ENCODE measurements at places on chromosomes 11 and 22. TPM values are rescaled to one million over a fixed set of nuclear protein-coding genes. Genes with fewer than 3 reads are reported as not detected.

DNA sequence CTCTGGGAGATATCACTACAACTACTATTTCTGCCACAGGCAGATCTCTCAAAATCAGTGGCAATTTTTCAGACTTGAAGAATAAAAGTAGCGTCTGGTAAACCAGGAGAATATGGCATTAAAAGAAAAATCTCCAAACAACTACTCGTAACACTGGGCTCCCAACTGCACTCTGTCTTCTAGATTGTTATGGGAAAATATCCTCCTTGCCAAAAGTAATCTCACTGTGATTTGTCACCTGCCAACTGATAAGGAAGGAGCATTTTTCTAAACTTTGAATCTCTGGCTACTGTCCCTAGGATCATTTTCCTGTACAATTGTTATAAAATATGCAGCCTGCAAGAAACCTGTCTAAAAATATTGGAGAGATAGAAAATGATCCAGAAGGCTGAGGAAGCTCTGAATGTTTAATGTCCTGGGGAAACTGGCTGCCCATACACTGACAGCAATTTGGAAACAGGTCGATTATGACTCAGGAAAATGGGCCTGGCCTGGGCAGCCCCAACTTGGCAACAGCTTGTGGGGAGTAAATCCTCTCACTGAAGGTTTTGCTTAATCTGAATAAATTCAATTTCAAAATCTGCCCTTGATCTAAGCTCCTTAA is 90.5 kb upstream of the DBX1 start:
- H3K27ac ChIP-seq, result no peak overlapping the region
- no peaks in the 10 kb centered on the region for H3K36me3 ChIP-seq
- DNase-seq, result no peak
- peaks cover 6% of the 10 kb centered on the region for H3K4me1 ChIP-seq
- H3K4me3 ChIP-seq, result no peak overlapping the region

GRCh38 chr11:19987331-19987801 is 172.9 kb downstream of the DBX1 start:
- peak overlapping the region; percentile 71 for H3K27ac ChIP-seq
- no peak overlapping the region for H3K4me3 ChIP-seq
- H3K4me1 ChIP-seq, result peaks cover 33% of the 10 kb centered on the region
- no peaks in the 10 kb centered on the region for H3K27me3 ChIP-seq

The KCTD14 gene
- total RNA-seq, result 2.6 TPM

- H3K36me3 ChIP-seq, result no peaks in the 10 kb centered on the region
- no peak overlapping the region for H3K4me3 ChIP-seq
- no peak overlapping the region for H3K27ac ChIP-seq
- no peaks in the 10 kb centered on the region for H3K4me1 ChIP-seq
These were observed 137.7 kb downstream of the WT1 start for GRCh38 chr11:32297611-32298011.

DNA sequence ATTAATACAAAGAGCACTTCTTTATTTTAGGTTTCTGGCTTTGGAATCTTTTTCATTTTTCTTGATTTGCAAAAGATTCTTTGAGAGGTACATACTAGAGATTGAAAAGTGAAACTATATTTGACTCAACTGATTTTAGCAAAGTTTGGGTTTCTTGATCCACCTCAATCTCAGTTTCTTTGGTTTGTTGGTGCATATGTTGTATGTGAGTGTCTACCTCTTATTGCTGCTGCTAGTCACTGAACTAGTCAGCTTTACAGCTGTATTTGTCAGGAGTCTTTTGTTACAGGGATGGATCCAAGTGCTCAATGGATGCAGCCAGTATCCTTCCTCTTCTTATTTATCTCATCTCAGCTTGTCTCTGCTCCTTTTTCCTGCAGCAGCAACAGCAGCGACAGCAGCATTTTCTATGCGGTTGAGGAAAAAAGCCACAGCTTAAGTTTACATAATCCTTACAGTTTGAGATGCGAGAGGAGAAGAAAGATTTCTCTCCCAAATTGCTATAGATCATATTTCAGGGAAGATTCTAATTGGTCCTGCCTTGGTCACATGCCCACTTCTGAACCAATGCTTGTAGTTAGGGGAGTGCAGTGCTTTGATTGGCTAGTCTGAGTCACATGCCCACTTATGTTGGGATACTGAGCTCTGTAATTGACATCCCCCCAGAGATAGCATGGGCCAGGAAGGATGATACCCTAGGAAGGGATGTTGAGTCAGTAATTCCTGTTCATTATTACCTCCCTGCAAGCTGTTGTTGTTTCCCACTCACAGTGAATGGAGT is 10.0 kb upstream of the ZNRF3 start:
- no peaks in the 10 kb centered on the region for H3K36me3 ChIP-seq
- H3K27me3 ChIP-seq, result no peaks in the 10 kb centered on the region
- no peak for DNase-seq
- H3K4me3 ChIP-seq, result no peak overlapping the region
- no peak overlapping the region for H3K27ac ChIP-seq
- H3K4me1 ChIP-seq, result no peaks in the 10 kb centered on the region

- no peak overlapping the region for H3K4me3 ChIP-seq
- no peak for DNase-seq
- H3K36me3 ChIP-seq, result no peaks in the 10 kb centered on the region
- H3K27ac ChIP-seq, result peak overlapping the region; percentile 96
- H3K4me1 ChIP-seq, result peaks cover 61% of the 10 kb centered on the region
These were observed 14.4 kb downstream of the DAGLA start for GRCh38 chr11:61694602-61694939.

GRCh38 chr11:79017811-79018210 is 423.0 kb downstream of the TENM4 start:
- H3K27ac ChIP-seq, result no peak overlapping the region
- H3K36me3 ChIP-seq, result no peaks in the 10 kb centered on the region
- H3K4me1 ChIP-seq, result no peaks in the 10 kb centered on the region
- no peaks in the 10 kb centered on the region for H3K27me3 ChIP-seq
- DNase-seq, result no peak
- no peak overlapping the region for H3K4me3 ChIP-seq

GRCh38 chr11:15968461-15969130 is 387.8 kb downstream of the SOX6 start:
- peak overlapping the region; percentile 61 for H3K27ac ChIP-seq
- H3K4me3 ChIP-seq, result no peak overlapping the region
- H3K36me3 ChIP-seq, result no peaks in the 10 kb centered on the region
- no peak for DNase-seq

- peak overlapping the region; percentile 69 for H3K4me3 ChIP-seq
- peak overlapping the region; percentile 84 for H3K27ac ChIP-seq
- H3K27me3 ChIP-seq, result no peaks in the 10 kb centered on the region
- peaks cover 48% of the 10 kb centered on the region for H3K4me1 ChIP-seq
- H3K36me3 ChIP-seq, result peaks cover 11% of the 10 kb centered on the region
- DNase-seq, result no peak
These were observed 355 bp upstream of the AP1B1 start for GRCh38 chr22:29388759-29389090.

- H3K4me1 ChIP-seq, result no peaks in the 10 kb centered on the region
- H3K4me3 ChIP-seq, result no peak overlapping the region
- H3K27ac ChIP-seq, result no peak overlapping the region
- H3K36me3 ChIP-seq, result no peaks in the 10 kb centered on the region
- H3K27me3 ChIP-seq, result no peaks in the 10 kb centered on the region
These were observed 57.1 kb upstream of the LDLRAD3 start for GRCh38 chr11:35886759-35887158.

The FADS1 gene
- 26.0 TPM for total RNA-seq

- no peak overlapping the region for H3K4me3 ChIP-seq
- H3K27ac ChIP-seq, result no peak overlapping the region
- DNase-seq, result no peak
- H3K27me3 ChIP-seq, result no peaks in the 10 kb centered on the region
These were observed 61.8 kb upstream of the ADA2 start for GRCh38 chr22:17281026-17281425.

DNA sequence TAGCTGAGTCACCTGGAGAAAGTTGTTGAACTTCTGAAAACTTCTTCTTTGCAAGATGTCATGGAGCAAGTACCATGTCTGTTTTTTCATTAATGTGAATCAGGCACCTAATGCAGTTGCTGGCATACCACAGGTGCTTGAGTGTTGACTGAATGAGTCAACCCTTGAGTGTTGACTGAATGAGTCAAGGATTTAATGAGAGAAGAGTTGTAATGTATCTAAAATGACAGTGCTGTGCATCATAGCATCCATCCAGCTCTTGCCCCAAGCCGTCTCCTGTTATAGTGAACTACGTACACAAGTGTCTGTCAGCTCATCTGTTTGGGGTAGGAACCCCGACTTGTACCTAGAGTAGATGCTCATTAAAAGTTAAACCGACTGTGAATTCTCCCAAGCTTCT is 93.1 kb downstream of the CWC15 start:
- no peak overlapping the region for H3K4me3 ChIP-seq
- no peak for DNase-seq
- H3K27ac ChIP-seq, result no peak overlapping the region
- no peaks in the 10 kb centered on the region for H3K27me3 ChIP-seq

- no peak for DNase-seq
- no peak overlapping the region for H3K27ac ChIP-seq
- no peak overlapping the region for H3K4me3 ChIP-seq
- peaks cover 73% of the 10 kb centered on the region for H3K36me3 ChIP-seq
- no peaks in the 10 kb centered on the region for H3K4me1 ChIP-seq
These were observed 17.2 kb downstream of the HPS5 start for GRCh38 chr11:18304745-18305144.

The SLC22A9 gene
- not detected for total RNA-seq

The TYR gene
- not detected for total RNA-seq

- no peaks in the 10 kb centered on the region for H3K4me1 ChIP-seq
- H3K27ac ChIP-seq, result no peak overlapping the region
- peaks cover 80% of the 10 kb centered on the region for H3K27me3 ChIP-seq
- H3K36me3 ChIP-seq, result peaks cover 3% of the 10 kb centered on the region
- no peak overlapping the region for H3K4me3 ChIP-seq
These were observed 188.9 kb downstream of the MYO18B start for GRCh38 chr22:25930788-25931310.

DNA sequence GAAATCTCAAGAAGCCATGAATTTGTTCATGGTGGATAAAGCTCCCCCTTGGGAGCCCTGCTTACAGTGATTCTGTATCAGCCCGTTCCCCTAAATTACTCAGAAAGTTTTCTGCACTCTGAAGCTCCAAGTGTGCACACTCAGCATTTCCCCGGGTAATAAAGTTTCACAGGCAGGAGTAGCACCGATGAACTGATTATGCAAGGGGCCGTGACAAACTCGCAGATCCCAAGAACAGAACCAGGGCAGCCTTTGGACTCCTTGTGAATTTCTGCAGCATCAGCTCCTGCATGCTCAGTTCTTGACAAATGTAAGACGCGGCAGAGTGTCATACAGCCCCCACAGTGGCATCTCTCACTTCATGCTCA is 73.5 kb downstream of the COMMD9 start:
- no peaks in the 10 kb centered on the region for H3K36me3 ChIP-seq
- no peaks in the 10 kb centered on the region for H3K27me3 ChIP-seq
- no peaks in the 10 kb centered on the region for H3K4me1 ChIP-seq
- H3K27ac ChIP-seq, result no peak overlapping the region

The TENM4 gene
- total RNA-seq, result 6.9 TPM

DNA sequence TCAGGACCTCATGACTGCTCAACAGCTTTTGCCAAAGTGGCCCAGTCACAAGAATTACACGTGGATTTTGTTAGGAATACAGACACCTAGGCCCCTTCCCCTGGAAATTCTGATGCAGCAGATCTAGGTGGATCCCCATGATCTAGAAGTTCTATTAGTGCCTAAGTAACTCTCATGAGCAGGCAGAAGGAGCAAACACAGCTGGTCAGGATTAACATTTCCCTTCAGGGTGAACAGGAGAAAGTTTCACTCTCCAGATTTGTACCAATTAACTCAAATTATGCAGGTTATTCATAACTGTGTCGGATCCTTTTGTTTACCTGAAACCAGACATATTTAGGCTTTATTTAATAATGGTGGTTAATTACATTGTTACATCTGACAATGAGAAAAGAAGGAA is 593.4 kb upstream of the ARHGAP42 start:
- H3K36me3 ChIP-seq, result no peaks in the 10 kb centered on the region
- no peak overlapping the region for H3K4me3 ChIP-seq
- H3K4me1 ChIP-seq, result no peaks in the 10 kb centered on the region
- DNase-seq, result no peak
- H3K27ac ChIP-seq, result no peak overlapping the region

- H3K36me3 ChIP-seq, result no peaks in the 10 kb centered on the region
- no peak overlapping the region for H3K4me3 ChIP-seq
- peaks cover 22% of the 10 kb centered on the region for H3K27me3 ChIP-seq
- H3K4me1 ChIP-seq, result no peaks in the 10 kb centered on the region
These were observed 17.9 kb upstream of the FGF19 start for GRCh38 chr11:69721745-69722144.

GRCh38 chr11:108596701-108597100 is 3.1 kb upstream of the EXPH5 start:
- H3K36me3 ChIP-seq, result no peaks in the 10 kb centered on the region
- no peak overlapping the region for H3K27ac ChIP-seq
- no peak overlapping the region for H3K4me3 ChIP-seq
- DNase-seq, result no peak

- peaks cover 44% of the 10 kb centered on the region for H3K4me1 ChIP-seq
- no peaks in the 10 kb centered on the region for H3K27me3 ChIP-seq
- H3K4me3 ChIP-seq, result no peak overlapping the region
- no peak overlapping the region for H3K27ac ChIP-seq
These were observed 3.8 kb downstream of the FJX1 start for GRCh38 chr11:35622070-35622469.

DNA sequence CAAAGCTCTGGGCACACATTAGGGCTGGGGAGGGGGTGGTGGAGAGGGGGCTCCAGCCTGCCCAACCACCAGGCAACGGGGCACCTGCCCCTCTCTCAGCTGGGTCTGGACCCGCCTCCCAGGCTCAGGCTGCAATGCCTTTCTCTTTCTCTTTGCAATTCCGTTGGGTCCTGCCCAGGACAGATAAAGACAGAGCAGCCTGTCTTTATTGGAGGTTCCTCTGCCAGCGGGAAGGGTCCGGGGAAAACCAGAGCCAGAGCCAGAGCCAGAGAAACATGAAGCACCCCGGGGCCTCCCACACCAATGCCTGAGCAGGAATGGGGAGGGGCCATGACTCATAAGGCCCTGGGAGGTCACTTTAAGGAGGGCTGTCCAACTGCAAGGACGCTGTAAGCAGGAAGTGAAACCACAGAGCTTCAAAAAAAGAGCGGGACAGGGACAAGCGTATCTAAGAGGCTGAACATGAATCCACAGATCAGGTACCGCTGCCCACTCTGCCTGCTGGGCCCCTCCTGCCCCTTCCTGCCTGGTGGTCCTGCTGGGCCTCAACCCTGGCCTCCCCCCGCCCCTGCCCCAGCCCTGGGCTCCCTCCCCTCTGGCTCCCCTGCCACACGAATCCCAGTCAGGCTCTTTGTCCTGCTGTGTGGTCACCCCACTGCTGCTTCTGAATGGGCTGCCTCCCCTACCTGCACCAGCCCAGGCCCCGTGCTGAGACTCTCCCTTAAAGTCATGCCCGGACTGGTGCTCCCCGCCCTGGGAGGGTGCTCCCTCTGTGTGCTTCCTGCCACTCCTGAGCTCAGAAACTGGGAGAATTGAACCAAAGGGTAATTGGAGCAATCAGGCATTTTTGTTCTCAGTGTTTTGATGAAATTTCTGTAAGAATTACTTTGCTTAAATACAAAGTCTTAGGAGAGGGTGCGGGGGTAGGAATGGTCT is at the start of gene APOBEC3B:
Gene APOBEC3B, plus strand, starts transcription at position 356 of the 936 bp plus-strand sequence. Its CDS starts 107 bp downstream, at position 463.
- H3K27me3 ChIP-seq, result no peaks in the 10 kb centered on the region
- H3K27ac ChIP-seq, result peak within 1 kb of the TSS; percentile 69
